T-helper 17 cell (primary cell): ENCODE measurements at places on chromosomes 7 and 10.

DNA sequence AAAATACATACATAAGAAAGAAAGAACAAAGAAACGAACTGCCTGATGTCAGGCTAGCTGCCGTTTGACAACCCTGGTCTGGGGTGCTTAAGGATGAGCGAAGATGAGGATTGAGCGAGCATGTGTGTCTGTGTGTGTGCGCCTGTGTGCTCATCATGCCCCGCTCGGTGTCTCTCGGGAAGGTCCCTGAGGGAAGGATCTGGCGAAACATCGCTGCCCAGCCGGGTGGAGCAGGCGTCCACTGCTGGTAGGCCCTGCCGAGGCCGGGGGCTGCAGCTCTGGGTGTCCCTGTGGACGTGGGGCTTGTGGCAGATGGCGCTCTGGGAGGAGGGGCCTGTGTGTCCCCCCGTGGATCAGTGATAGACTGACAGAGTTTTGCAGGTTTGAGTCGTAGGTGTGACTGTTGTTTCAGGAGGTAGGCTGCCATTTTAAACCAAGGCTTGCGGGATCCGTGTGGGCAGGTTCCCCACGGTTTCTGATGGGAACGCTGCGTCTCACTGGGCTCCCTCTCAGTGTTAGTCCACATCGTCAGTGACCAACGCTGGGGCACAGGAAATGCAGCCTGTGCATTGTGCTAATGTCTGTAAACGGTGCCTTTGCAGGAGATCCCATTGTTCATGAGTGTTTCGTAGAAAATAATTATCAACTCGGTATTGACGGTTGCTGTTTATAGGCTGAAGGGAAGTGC is 5.9 kb upstream of the SUN1 start:
- no peaks in the 10 kb centered on the region for H3K27me3 ChIP-seq
- no peak for DNase-seq

- no peak overlapping the region for H3K27ac ChIP-seq
- H3K36me3 ChIP-seq: no peaks in the 10 kb centered on the region
- H3K4me1 ChIP-seq: peaks cover 50% of the 10 kb centered on the region
- no peaks in the 10 kb centered on the region for H3K27me3 ChIP-seq
These were observed 71.8 kb downstream of the OSBPL3 start for GRCh38 chr7:24908166-24908565.

DNA sequence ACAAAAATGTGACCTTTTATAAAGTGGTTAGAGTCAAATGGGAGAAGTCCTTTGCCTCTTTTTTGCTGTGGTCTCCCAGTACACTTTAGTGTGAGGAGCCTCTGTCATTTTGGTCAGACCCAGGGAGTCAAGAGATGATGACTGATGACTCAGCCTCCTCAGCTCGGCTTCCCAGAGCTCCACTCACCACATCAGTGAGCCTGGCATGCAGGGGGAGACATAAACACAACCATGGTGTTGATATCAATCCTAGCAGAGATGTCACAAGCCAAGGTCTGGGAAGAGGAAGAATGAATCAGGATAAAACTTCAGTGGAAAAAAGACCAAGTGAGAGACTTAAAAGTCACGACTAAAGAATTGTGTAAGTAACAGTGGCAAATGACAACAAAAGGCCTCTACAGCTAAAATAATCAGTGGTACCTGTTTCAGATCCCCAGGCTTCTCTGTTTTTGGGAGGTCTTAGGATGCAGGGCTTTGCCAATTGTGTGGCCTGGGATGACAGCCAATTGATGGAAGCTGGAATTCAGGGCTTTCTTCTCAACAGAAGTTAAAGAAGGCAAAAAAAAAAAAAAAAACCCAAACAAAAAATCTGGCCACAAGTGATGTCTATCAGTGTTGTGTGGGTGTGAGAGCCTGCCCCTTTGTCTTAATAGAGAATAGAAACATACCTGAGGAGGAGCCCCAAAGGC is 50.2 kb downstream of the TFAM start:
- peaks cover 3% of the 10 kb centered on the region for H3K36me3 ChIP-seq
- DNase-seq: no peak
- no peak overlapping the region for H3K4me3 ChIP-seq

DNA sequence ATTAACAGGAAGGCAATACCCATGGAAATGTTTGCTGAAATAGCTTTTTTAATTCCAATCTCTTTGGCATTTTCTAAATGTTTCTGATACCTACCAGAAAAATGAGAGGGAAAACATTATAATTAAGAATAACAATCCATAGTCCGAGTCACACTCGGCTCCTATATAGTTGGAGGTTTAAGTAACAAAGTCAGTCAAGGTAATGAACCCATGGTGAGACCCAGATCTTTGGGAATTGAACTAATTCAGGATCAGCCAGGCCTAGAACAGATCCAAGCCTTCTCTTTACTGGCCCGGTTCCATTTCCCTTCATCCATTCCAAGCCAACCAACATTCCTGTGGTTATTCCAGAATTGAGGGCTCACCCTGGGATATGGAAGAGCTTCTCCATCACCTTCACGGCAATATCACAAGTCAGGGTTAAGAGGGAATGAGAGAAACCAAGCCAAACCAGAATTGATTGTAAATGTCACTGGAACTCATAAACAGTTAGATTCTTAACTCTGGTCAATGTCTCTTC is 28.3 kb downstream of the ABCB4 start:
- peaks cover 2% of the 10 kb centered on the region for H3K36me3 ChIP-seq
- H3K4me3 ChIP-seq: no peak overlapping the region
- peaks cover 30% of the 10 kb centered on the region for H3K27me3 ChIP-seq
- no peak for DNase-seq
- no peak overlapping the region for H3K27ac ChIP-seq

- H3K4me3 ChIP-seq: no peak overlapping the region
- H3K27me3 ChIP-seq: no peaks in the 10 kb centered on the region
- peaks cover 9% of the 10 kb centered on the region for H3K4me1 ChIP-seq
- peaks cover 11% of the 10 kb centered on the region for H3K36me3 ChIP-seq
- H3K27ac ChIP-seq: peak overlapping the region; percentile 54
These were observed 28.1 kb downstream of the STAMBPL1 start for GRCh38 chr10:88908194-88908593.

DNA sequence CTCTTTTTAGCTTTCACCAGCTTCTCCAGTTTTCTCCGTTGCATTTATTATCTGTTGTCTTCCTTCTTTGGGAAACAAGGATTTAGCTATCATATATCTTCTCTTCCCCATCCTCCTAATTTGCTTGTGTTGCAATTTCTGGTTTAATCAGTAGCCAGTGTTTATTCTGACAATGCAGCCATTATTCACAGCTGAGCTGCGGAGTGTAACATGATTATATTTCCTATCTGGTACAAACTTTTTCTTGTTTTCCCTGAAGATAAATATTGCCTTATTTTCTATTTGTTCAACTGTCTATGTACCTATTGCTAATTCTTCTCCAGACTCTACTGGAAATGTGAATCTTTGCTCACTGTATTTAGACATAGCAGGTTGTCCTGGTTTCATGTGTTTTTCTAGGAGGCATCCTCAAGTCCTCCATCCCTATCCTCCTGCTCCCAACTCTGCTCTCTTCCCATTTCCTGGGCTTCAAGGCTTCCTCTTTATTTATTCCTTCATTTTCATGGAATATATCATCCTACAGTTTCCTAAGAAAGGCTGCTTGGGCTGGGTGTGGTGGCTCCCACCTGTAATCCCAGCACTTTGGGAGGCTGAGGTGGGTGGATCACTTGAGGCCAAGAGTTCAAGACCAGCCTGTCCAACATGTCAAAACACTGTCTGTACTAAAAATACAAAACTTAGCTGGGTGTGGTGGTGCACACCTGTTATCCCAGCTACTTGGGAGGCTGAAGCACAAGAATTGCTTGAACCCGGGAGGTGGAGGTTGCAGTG is 72.4 kb upstream of the KDM7A start:
- no peak overlapping the region for H3K27ac ChIP-seq
- H3K4me1 ChIP-seq: peaks cover 20% of the 10 kb centered on the region
- DNase-seq: no peak
- H3K4me3 ChIP-seq: no peak overlapping the region
- no peaks in the 10 kb centered on the region for H3K27me3 ChIP-seq
- H3K36me3 ChIP-seq: no peaks in the 10 kb centered on the region

DNA sequence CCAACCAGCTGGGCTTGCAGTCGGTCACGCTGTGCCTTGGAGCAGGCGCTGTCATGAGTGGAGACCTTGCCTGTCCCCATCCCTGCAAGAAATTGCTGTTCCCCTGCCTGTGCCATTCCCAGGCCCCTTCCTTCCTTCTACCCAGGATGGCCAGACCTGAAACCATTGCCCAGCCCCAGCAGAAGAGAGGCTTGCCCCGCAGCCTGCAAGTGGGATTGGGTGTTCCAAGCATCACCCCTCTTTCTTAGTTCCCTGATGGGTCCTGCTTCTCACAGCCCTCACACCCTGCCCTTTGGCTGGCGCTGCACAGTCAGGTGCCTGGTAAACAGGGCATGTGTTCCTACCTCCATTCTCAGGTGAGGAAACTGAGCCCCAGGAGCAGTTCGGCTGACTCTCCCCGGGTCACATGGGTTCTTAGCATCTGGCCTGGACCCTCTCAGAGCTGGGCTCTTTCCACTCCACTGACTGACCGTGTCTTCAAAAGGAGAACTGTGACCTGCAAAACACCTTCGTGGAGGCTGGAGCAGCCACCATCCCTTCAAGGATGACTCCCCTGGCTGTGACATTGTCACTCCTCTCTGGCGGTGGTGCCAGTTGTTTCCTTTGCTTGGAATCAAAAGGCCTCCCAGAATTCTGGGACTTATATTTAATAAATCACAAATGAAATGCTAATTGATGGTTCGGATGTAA is 41.9 kb upstream of the PDCD4 start:
- H3K4me3 ChIP-seq: no peak overlapping the region
- DNase-seq: no peak
- H3K27ac ChIP-seq: no peak overlapping the region
- peaks cover 5% of the 10 kb centered on the region for H3K4me1 ChIP-seq

GRCh38 chr7:41879403-41879802 is 176.5 kb upstream of the INHBA start:
- no peak overlapping the region for H3K4me3 ChIP-seq
- H3K27me3 ChIP-seq: peaks cover 19% of the 10 kb centered on the region
- no peak for DNase-seq
- peaks cover 13% of the 10 kb centered on the region for H3K4me1 ChIP-seq
- H3K27ac ChIP-seq: peak overlapping the region; percentile 1

DNA sequence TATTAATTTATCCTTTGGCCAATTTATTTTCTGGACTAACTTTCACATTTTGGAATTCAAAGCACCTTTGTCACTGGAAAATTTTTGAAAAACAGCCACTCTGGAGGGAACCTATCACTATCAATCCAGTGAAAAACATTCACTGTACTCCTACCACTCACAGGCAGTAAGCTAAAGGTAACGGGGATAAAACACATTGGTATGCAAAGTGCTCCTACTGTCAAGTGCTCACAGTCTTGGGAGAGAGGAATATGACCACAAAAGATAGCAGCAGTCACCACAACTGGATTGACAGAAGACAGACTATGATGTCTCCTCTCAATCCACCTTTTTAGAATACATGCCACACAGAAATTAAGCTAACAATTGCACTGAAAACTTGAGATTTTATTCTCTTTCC is 13.3 kb downstream of the GSAP start:
- peaks cover 6% of the 10 kb centered on the region for H3K36me3 ChIP-seq
- no peak for DNase-seq
- H3K27ac ChIP-seq: no peak overlapping the region
- no peak overlapping the region for H3K4me3 ChIP-seq
- H3K27me3 ChIP-seq: no peaks in the 10 kb centered on the region
- H3K4me1 ChIP-seq: peaks cover 8% of the 10 kb centered on the region

DNA sequence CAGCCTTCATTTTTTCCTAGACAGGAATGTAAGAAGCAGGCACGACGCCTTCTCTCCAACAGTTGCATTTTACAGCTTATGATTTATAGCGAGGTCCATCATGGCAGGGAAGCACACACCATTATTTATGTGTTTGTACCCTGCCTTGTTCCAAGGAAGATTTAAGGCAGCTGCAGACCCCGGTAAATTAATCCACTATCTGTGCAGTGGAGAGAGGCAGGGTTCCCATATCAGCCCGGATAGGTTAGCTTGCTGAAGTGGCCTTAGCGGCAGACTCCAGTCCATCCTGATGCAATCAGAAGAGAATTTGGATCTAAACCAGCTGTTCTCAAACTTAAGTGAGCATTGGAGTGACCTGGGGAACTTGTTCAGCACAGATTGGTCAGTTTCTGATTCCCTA is 359.4 kb downstream of the GALNT17 start:
- no peaks in the 10 kb centered on the region for H3K4me1 ChIP-seq
- H3K36me3 ChIP-seq: no peaks in the 10 kb centered on the region
- no peak overlapping the region for H3K27ac ChIP-seq

- peaks cover 8% of the 10 kb centered on the region for H3K27me3 ChIP-seq
- no peak overlapping the region for H3K4me3 ChIP-seq
- H3K4me1 ChIP-seq: no peaks in the 10 kb centered on the region
- H3K27ac ChIP-seq: no peak overlapping the region
These were observed 69.2 kb upstream of the SLC39A12 start for GRCh38 chr10:17882557-17882956.

DNA sequence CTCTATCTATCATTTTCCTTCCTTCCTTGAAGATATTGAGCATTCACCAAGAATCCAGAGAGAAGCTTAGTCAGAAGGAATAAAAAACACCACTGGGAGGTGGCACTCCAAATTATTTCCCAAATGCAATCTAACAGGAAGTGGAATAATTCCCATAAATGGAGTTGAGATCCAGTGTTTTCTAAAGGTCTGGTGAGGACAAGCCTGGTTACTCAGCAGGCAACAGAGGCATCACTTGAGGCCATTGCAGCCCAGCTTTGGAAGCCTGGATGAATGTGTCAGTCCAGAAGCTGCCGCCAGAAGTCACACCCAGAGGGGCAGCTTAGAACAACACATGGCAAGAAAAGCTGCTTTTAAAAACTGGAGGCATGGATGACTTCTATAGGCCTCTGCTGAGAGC is 288.9 kb upstream of the KLF6 start:
- H3K4me3 ChIP-seq: peak overlapping the region; percentile 4
- DNase-seq: no peak
- no peaks in the 10 kb centered on the region for H3K27me3 ChIP-seq
- peaks cover 30% of the 10 kb centered on the region for H3K4me1 ChIP-seq
